ENCODE measurements at places on chromosomes 2 and 18.

DNA sequence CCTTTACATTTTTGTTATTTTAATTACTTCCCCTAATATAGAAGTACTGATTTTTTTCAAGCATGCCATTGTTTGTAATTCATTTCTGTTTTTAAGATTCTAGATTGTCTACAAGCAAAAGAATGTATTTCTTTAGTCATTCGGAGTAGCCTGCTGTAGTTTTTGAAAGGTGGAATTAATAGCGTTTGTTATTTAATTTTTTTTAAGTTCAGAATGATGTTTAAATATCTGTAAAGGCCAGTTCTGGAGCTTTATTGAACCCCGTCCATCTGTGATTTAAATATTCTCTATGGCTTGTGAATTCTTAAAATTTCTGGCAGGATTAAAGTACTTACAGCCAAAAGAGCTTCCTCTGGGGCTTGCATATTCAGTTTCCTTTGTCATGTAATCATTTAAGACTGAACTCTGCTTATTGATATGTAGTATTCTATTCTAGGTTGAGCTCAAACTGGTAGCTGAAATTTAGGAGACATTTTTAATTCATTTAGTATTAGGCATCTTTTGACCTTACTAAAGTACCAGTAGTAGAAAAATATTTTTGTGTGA, 5.2 kb downstream of the TGIF1 start:
- no peak for DNase-seq

GRCh38 chr2:162749994-162750393, 88.6 kb downstream of the KCNH7 start:
- no peak for DNase-seq

GRCh38 chr2:36677996-36678605, 18.4 kb upstream of the VIT start:
- no peak for DNase-seq

DNA sequence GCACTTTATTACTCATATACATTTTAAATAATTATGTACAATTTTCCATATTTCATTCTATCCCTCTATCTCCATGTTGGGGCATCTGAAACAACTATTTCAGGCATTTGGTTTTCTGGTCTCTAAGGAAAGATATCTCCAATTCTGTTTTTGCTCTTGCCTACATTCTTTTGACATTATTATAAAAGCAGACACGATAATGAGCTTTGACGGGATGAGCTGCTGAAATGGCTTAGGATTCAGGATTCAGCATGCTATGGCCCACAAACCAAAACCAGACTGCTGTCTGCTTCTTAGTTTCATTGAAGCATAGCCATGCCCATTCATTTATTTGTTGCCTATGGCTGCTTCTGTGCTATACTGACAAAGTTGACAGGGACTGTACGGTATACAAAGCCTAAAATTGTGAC, 42.7 kb upstream of the GLS start:
- DNase-seq: no peak

- no peak for DNase-seq
These were observed 14.4 kb downstream of the EFR3B start for GRCh38 chr2:25056098-25056821.

- DNase-seq: no peak
These were observed 235.8 kb downstream of the MREG start for GRCh38 chr2:215777465-215778044.

DNA sequence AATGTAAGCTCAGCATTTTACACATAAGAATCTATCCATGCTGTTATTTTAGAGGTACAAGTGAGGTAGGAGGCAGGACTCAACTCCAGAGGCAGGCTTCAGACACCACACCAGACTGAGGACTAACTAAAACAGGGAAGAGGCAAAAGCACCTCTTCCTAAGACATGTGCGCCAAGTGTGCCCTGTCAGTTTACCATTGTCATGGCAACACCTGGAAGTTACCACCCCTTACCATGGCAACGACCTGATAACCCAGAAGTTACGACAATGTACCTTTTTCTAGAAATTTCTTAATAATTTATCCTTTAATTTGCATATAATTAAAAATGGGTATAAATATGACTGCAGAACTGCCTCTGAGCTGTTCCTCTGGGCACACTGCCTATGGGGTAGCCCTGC, 160.1 kb downstream of the FAM124B start:
- no peak for DNase-seq

GRCh38 chr2:200627110-200627770, 41.4 kb downstream of the AOX1 start:
- no peak for DNase-seq

Data from D721Med (cell line).